ENCODE measurements at places on chromosomes 5 and 9. TPM values are rescaled to one million over a fixed set of nuclear protein-coding genes. Genes with fewer than 3 reads are reported as not detected.

Gene PCDHGB5
- total RNA-seq, result 1.9 TPM

Gene GPR150
- not detected for total RNA-seq

Gene SPATA31D4
- not detected for total RNA-seq

Gene ALDH1B1
- total RNA-seq, result 13.8 TPM

Gene NRG2
- total RNA-seq, result 8.9 TPM

Measured in A375 (cell line).